ENCODE measurements at places on chromosomes 16 and 17.

- DNase-seq, result no peak
Measured at GRCh38 chr16:68768175-68768574, 31.1 kb downstream of the CDH1 start.

- peak; percentile 70 for DNase-seq
Measured at GRCh38 chr16:23678430-23679273, at the start of gene PLK1. Gene PLK1, plus strand, starts transcription at chr16:23678889. Its CDS starts 44 bp downstream, at chr16:23678933.

DNA sequence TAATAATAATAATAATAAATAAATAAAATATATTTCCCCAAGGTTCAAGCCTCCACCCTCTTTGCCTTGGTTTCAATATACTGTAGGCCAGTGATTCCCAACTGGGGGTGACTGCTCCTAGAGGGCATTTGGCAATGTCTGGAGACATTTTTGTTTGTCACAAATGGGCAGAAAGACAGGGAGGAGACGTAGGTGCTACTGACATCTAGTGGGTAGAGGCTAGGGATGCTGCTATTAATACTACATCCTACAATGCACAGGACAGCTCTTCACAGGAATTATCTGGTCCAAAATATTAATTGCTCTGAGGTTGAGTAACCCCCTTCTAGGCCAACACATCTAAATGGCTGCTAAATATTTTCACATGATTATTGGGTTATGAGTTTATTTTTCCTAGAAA is 12.8 kb upstream of the PRR14 start:
- no peak for DNase-seq

DNA sequence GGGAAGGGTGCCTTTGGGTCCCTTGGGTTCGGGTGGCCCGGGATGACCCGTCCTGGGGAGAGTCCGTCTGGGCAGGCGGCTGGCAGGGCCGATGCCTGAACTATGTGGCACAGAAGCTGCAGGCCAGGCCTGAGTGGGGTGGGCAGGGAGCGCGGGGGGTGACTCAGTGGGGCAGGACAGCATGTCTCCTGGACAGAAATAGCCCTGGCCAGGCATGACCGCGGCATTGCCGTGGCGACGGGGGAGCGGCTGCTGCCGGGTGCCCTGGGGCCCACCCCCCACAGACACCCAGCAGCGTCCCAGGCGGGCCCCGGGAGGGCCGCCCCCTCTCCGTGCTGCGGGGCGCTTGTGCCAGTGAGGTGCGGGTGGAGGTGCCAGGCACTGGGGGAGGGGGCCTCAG is 1.8 kb upstream of the C1QTNF8 start:
- no peak for DNase-seq

DNA sequence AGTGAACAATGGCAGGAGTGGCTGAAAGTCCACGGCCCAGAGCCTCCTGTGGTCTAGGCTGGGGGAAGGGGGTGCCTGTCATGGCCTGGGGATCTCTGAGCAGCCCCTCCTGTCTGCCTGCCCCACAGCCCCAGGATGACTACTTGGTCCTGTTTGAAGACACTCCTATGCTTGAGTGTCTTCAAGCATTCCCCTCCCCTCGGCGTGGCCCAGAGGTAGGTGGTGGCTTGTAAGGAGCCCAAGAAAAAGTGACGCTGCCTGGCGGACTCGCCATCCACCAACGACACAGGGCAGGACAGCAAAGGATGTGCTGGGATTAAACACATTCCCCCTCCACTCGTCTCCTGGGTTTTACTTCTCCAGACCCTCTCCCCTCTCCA is 5.7 kb downstream of the SULT1A1 start:
- no peak for DNase-seq

DNA sequence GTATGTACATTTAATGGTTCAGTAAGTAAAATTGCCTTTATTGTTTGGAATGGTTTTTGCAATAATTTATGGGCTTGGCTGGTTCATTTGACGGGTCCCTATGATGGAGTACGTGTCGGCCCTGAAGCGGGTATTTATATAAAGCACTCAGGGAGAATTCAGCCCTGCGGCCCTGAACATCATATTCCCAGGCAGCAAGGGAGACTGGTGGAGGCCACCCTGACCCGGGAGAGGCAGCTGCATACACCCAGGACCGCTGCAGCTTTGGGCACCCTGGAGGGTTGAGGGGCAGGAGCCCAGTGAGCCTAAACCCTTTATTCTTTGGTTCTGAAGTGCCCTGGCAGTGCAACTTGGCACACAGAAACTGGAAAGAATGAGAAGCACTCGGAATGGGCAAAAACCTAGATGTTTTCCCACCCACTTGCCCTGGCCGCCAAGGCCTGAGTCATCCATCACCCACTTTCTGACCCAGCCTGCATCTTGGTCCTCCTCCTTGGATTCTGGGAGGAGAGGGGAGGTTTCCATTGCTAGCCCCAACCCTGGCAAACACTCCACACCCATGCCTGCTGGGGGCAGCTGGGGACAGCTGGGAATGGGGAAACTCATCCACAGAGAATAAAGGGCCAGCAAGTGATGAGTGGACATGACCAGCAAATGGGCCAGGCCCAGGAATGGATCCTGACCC is 162.2 kb upstream of the TNRC6C start:
- no peak for DNase-seq

DNA sequence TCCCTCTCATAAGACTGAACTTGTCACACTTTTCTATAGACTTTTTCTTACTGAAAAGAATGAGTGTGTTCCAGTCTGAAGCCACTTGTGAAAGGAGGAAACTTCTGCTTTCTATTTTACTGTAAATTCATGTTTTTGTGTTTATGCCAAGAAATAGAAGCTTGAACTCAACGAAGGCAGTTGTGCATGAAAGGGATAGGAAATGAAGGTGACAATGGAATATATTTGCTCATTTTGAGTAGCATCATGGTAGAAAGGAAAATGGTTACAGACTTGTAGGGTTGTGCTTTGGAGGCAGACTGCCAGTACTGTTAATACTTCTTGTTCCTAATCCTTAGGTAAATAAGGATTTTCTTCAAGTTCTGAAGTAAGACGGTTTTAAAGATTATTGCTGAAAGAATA is 8.1 kb downstream of the CLTC start:
- DNase-seq, result no peak

- DNase-seq, result no peak
Measured at GRCh38 chr16:15885560-15886001, 2.8 kb downstream of the CEP20 start.

DNA sequence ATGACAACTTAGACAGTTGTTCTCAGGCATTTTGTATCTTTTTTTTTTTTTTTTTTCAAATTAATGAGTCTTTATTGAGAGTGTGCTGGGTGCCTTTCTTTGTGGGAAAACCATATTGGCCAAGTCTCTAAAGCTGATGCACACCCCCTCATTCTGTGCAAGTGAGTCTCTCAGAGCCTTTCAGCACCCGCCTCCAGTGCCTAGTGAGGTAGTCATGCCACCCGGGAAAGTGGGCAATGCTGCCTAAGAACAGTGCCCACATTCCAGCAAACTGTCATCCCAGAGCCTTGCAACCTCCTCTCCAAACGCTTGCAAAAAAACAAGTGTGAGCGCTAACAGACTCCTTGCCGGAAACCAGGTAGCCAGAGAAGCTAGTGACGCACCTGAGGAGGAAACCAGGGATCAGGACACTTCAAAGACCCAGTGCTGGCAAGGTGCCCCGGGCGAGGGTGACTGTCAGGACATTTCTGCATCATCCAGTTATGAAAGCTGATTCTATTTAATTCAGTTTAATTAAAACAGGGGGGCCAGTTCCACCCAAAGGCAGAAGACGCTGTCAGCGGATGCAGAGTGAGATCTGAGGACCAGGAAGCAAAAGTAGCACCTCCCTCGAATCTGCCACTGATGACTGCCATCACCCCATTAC is 34.9 kb downstream of the SMARCE1 start:
- DNase-seq, result no peak

DNA sequence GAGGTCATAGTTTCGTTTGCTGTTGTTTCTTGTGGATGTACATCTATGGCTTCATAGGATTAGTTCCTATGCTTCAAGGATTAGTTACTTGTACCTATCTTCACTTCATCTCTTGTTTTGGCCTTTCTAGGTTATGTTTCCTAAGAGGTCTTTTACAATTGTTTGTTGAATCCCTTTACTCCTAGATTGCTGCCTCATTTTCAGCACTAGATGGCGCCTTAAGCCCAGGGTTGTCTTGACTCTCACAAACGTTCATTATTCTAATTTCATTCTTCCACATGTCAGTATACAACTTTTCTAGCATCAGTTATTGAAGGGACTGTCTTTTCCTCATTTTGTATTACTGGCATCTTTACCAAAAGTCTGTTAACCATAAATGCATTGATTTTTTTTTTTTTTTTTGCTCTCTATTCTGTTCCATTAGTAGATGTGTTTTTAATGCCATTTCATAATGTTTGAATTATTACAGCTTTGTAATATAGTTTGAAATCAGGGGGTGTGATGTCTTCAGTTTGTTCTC is 45.0 kb upstream of the NACA2 start:
- DNase-seq, result peak; percentile 43

- no peak for DNase-seq
Measured at GRCh38 chr16:11066261-11066870, 122.0 kb downstream of the CLEC16A start.
